ELR (cell line): ENCODE measurements at places on chromosomes 12 and 14.
A peak's percentile ranks its signal among the peaks of the same experiment; 100 is the strongest.

- DNase-seq, result peak; percentile 82
Measured at GRCh38 chr12:54195737-54196347, 7.1 kb upstream of the SMUG1 start.

- no peak for DNase-seq
Measured at GRCh38 chr14:30848449-30849240, 25.7 kb upstream of the COCH start.

DNA sequence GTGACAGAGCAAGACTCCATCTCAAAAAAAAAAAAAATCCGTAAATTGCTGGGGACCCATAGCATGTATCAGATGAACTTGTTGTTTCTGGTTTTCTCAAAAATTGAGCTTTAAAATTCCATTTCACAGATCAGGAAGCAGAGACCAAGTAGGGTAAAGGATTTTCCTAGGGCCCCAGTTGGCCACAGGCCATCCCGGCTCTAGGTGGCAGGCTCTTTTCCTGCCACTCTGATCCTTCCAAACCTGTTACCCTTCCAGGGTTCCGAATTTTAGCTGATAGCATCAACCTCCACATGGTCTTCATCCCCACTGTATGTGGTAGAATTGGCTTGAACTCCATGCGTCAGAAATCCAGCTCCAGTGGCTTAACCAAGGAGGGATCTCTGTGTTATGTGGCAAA lies 36.1 kb upstream of the BDKRB2 start:
- no peak for DNase-seq

GRCh38 chr12:42486407-42486806 lies 103.1 kb downstream of the PRICKLE1 start:
- DNase-seq, result no peak

DNA sequence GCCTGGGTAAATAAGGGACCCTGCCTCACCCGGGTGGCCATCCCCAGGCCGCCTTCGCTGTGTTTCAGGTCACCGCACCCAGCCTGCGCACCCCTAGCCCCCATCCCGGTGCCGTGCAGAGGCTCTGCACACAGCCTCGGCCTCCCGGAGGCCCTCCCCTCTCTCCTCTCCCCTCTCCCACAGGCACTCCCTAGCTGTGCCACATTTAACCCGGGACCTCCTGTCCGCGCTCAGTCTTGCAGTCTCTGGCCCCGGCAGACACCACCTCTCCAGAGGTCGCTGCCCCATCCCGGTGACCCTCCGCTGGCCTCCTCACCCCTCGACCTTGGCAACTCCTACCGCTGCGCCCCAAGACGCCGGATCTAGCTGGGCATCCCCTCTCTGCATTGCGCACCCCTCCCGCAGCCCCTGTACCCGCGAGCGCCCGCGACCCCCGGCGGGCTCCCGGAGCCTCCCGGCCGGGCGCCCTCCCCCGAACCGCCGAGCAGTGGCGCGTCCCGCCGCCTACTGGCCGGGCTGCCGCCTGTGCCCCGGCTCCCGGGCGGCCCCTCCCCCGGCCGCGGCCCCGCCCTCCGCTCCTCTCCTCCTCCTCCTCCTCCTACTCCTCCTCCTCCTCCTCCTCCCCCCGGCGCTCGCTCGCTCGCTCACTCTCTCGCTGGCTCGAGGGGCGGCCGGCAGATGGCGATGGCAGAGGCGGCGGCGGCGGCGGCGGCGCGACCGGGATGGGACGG lies 120.7 kb downstream of the AACS start:
- peak; percentile 78 for DNase-seq

DNA sequence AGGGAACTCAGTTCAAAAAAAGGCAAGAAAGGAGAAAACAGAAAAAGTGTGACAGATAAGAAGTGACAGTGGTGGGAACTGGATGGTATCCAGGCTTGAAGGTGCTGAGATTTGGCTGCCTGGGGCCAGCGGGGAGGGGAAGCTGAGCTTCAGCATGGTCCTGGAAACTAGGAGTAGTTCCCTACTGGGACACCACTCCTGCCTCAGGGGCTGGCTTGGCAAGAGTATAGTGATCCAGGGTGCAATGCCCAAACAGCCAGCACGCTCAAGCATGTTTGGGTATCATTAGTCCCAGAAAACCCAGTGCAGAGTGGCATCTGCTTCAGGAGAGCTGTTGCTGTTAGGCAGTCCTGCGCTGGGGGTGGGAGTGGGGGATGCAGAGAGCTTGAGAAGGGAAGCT lies 49.5 kb upstream of the KTN1 start:
- no peak for DNase-seq

DNA sequence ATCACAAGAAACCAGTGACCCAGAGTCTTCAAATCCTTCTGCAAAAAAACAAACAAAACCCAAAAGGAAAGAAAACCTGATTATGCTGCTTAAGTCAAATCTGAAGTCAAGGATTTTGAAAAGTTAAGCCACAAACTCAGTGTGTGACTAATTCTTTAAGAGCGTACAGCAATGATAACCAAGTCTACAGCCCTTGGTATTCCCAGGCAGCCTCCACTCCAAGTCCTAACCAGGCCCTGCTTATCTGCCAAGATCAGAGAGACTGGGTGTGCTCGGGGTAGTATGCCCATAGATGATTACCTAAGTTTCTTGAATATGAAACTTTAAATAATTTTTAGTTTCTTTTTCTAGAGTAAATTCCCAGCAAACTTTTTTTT lies 13.1 kb downstream of the PGAM5 start:
- peak; percentile 44 for DNase-seq

GRCh38 chr12:47752552-47752951 lies 6.1 kb downstream of the RAPGEF3 start:
- peak; percentile 86 for DNase-seq

DNA sequence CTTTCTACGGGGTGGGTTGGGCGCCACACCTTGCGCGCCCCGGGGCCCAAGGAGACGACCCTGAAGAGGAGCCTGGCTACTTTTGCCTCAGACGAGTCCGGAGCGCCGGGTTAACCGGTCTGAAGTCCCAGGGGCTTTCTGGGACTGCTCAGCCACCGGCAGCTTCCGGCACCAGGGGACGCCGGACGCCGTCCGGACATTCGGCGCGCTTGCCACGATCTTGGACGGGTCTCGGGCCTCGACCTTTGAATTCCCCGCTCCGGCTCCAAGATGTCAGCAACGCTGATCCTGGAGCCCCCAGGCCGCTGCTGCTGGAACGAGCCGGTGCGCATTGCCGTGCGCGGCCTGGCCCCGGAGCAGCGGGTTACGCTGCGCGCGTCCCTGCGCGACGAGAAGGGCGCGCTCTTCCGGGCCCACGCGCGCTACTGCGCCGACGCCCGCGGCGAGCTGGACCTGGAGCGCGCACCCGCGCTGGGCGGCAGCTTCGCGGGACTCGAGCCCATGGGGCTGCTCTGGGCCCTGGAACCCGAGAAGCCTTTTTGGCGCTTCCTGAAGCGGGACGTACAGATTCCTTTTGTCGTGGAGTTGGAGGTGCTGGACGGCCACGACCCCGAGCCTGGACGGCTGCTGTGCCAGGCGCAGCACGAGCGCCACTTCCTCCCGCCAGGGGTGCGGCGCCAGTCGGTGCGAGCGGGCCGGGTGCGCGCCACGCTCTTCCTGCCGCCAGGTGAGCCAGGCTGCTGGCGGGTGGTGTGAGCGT lies at the start of gene ACOT4:
Gene ACOT4, plus strand, starts transcription at position 184 of the 760 bp plus-strand sequence. Its CDS starts 87 bp downstream, at position 271.
- DNase-seq, result no peak

DNA sequence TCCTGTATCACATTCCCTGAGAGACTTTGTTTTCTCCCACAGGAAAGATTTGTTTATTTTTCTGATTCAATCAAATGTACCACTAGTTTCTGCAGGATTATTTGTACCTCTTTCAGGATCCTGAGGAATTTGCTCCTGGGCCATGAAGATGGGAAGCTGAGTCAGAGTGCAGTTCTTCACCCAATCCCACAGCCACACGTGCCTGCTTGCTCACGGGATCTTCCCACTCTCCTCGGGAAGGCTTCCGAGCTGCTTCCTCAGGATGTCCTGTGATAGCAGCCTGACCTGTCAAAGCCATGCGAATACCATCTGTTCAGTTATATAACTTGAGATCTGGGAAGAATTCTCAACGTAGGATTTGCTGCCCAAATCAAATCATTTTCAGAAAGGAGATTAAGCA lies 41.8 kb upstream of the HIF1A start:
- DNase-seq, result peak; percentile 94

- no peak for DNase-seq
Measured at GRCh38 chr12:119156401-119157044, 22.2 kb upstream of the HSPB8 start.

DNA sequence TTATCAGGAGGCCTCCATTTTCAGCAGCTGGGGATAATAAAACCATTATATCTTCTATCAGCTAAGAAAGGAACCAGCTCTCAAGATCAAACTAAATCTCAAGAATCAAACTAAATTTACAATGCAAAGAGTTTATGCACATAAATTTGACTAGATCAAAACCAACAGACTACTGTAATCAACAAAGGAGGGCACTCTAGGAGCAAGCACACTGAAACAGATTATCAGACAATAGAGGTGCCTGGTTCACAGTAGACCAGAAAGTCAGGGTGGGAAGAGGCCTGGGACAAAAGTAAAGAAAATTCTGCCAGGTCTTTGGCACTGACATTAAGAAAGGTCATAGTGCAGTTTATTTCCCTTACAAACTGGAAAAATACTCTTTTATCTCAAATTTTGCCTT lies 61.0 kb downstream of the HECTD4 start:
- no peak for DNase-seq

- DNase-seq, result peak; percentile 85
Measured at GRCh38 chr12:49967042-49967776, 5.5 kb downstream of the AQP5 start.

DNA sequence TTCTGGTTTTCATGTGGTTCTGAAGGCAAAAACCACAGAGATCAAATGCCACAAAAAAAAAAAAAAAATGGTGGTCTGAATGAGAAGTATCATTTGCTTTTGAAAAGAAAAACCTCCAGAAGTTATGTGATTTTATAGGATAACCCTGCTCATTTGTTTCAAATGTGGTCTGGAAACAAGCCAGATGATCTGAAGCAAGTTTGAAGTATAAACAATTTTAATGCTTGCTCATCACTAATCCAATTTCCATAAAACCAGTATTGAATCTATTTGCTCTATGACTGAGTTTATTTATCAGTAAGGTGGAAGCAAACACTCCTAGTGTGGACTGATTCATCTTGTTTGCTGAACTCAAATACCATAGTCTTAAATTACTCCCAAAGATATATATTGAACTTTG lies 407.3 kb upstream of the FLRT2 start:
- peak; percentile 12 for DNase-seq

DNA sequence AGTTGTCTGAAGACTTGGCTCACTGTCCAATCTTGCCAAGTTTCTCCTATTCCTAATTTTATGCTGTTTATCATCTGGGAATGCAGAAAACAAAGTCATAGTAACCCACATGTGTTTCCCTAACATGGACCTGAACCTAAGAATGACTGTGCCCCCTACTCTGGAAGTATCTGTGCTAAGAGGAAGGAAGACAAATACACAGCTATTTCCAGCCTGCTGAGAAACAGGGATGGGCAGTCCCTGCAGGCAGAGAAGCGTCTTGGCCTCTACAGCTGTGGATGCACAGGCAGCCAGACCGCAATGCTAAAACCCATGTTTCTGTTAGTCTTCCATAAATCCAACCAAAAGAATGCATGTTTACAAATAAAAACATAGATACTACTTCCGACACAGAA lies 56.2 kb downstream of the DUSP16 start:
- DNase-seq, result peak; percentile 55

- no peak for DNase-seq
Measured at GRCh38 chr12:9163392-9163791, 44.8 kb downstream of the PZP start.

GRCh38 chr12:10084733-10085132 lies 14.1 kb downstream of the CLEC1A start:
- DNase-seq, result no peak

DNA sequence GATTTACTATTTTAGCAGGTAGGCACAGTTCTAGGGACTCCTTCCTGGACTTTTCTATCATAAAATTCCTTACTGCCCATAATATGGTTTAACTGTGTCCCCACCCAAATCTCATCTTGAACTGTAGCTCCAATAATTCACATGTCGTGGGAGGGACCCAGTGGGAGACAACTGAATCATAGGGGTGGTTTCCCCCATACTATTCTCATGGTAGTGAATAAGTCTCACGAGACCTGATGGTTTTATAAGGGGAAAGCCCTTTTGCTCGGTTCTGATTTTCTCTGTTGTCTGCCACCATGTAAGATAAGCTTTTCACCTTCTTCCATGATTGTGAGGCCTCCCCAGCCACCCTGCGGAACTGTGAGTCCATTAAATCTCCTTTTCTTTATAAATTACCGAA lies 10.0 kb upstream of the ETV6 start:
- no peak for DNase-seq

DNA sequence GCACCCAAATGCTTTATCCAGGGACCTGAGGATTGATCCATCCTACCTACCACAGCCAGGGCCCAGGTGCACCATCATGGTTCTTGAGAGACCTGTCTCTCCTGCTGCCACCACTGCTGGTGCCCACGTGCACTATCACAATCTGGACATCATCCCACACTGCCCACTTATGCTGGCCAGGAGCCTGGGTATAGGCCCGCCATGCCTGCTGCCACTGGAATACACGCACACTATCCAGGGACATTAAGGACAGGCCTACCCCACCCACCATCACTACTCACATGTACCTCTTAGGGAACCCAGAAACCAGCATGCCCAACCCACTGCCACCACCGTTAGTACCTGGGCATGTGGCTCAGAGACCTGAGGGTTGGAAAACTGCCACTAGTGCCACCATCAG lies 207.7 kb downstream of the NELL2 start:
- no peak for DNase-seq

- DNase-seq, result peak; percentile 25
Measured at GRCh38 chr12:123468786-123469185, 10.8 kb downstream of the SNRNP35 start.

DNA sequence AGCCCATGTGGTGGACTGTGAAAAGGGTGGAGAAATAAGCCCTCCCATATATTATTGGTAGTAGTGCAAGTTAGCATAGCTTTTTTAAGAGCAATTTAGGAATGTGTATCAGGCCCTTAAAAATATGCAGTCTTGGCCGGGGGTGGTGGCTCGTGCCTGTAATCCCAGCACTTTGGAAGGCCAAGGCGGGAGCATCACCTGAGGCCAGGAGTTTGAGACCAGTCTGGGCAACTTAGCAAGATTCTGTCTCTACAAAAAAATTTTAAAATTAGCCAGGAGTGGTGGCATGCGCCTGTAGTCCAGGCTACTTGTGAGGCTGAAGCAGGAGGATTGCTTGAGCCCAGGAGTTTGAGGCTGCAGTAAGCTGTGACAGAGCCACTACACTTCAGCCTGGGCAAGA lies 64.2 kb upstream of the BCAT1 start:
- DNase-seq, result no peak

- no peak for DNase-seq
Measured at GRCh38 chr12:12600659-12601058, 11.0 kb upstream of the CREBL2 start.
